IPS DF 6.9 (cell line): ENCODE measurements at places on chromosomes 3 and 15.
A peak's percentile ranks its signal among the peaks of the same experiment; 100 is the strongest.

DNA sequence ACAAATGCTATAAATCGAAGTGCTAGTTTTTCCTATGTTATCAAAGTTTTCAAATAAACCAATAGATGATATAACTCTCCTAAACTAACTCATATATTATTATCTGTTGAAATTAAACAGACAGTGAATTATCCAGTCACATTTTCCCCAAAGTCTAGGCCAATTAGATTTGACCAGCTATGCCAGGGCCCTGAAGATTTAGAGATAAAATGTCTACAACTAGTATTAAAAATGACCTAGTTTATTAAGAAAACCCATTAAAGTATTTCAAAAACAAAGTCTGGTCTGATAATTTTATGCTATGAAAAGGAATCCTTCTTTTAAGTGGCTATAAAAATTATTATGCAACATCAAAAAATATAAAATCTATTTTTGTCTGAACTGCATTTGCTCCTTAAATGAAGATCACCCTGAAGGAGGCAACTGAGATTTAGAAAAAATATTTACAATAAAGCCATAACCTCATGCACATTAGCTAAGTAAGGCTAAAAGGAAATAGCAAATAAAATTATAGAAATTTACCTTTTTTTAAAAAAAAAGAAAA, 83.4 kb upstream of the MEX3B start:
- DNase-seq: no peak

DNA sequence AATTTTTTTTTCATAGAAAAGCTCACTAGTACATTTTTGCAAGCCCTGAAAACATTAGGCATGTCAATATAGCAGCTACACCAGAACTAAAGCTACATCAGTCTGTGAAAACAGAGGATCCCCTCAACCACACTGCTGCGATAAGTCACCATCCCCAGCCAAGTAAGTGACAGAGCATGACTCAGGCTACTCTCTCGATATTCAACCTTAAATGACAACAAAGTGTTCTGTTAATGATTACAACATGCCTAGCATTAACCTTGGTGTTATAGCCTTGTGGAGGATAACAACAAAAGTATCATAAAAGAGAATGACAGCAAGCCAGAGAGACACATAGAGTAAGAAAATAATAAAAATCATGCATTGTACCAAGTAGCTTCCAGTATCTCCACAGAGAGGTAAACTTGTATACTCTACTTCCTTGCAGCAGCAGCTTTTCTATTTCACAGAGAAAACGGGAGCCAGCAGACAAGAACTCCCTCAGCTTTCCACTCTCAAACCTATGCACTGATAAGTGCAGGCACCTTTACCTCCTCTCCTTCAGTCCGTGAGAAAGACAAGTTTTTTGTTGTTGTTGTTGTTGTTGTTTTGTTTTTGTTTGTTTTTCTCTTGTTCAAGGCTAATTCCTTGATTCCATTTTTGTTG, 76.6 kb downstream of the GBE1 start:
- no peak for DNase-seq

DNA sequence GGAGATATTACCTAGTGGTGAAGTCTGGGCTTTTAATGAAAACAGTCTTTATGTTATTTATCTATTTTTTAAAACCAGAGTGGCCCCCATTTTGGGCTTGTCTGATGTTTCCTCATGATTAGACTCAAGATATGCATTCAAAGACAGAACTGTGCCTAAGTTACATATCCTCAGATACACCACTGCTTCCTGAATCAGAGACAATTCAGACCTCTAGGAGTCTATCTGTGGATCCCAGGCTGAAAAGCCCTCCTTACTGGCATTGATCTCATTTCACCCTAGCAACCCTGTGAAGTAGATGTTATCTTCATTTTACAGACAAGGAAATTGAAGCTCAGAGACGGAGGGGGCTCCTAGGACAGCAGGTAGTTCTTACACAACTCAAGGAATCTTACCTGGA, 16.8 kb upstream of the TGM5 start:
- DNase-seq: no peak

GRCh38 chr3:95277613-95278012, 1214.8 kb downstream of the NSUN3 start:
- no peak for DNase-seq

GRCh38 chr15:75775296-75776064, 62.8 kb upstream of the CSPG4 start:
- DNase-seq: no peak

- DNase-seq: peak; percentile 37
Observed at GRCh38 chr15:61621146-61621545, 392.0 kb upstream of the RORA start.

DNA sequence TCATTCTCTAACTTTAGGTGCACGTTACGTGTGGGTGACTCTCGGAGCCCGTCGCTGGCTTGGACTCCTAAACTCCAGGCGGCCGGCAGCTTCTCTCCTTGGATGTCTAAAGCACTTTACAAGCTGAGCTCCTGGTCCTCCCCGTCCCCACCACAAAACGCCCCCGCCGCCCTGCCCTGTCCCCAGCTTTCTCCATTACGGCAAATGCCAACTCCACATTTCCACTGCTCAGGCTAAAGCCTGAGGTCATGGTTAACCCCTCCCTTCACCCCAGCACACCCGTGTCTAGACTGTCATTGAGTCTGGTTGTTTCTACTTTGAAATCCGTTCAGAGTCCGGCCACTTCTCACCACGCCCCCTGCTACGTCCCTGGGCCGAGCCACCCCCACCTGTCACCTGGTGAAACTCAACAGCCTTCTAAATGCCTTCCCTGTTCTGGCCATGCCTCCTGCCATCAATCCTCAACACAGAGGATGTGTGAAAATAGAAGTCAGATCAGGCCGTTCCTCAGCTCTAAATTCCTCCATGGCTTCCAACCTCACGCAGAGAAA, 8.1 kb upstream of the PCSK6 start:
- no peak for DNase-seq

GRCh38 chr15:60392601-60392985, 5.2 kb downstream of the ANXA2 start:
- no peak for DNase-seq

DNA sequence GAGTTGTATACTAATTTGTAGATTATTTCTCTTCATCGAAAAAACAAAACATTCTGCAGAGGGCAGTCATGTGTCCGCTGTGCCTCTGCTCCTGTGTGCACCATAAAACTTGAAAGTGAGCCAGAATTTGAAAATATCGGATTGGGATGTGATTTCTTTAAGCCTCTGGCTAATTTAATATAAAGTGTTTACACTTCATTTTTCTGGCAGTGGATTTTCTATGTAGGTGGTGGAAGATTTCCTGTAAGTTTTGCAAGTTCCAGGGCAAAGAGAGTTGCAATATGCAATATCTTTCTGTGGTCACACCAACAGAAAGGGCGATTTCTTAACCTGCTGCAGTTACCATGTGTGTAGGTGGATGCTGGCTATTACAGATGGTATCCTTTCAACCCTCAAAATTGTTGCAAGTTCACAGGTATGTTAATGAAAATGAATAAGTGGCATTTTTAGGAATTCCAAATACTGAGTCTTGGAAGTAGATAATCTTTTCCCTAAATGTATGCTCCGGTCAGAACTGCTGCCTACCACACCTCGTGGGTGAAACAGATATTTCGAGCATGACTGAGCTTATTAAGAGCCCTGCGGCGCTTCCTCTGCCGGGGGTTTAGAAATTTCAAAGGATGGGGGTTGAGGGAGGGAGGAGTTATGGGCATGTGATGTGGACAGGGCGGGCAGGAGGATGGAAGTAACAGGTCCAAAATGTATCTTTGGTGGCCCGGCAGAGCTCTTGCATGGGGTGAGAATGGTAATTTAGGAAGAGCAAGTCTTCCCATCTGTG, 134.0 kb downstream of the PGPEP1L start:
- no peak for DNase-seq

- no peak for DNase-seq
Observed at GRCh38 chr3:52817860-52818259, 12.6 kb downstream of the ITIH4 start.

- DNase-seq: no peak
Observed at GRCh38 chr3:112627919-112628466, 12.9 kb downstream of the CCDC80 start.

GRCh38 chr3:108393128-108393900, 97.0 kb downstream of the HHLA2 start:
- no peak for DNase-seq

GRCh38 chr3:42707620-42708355, 5.2 kb upstream of the HHATL start:
- DNase-seq: no peak

- no peak for DNase-seq
Observed at GRCh38 chr15:101500865-101501551, 11.5 kb upstream of the PCSK6 start.

DNA sequence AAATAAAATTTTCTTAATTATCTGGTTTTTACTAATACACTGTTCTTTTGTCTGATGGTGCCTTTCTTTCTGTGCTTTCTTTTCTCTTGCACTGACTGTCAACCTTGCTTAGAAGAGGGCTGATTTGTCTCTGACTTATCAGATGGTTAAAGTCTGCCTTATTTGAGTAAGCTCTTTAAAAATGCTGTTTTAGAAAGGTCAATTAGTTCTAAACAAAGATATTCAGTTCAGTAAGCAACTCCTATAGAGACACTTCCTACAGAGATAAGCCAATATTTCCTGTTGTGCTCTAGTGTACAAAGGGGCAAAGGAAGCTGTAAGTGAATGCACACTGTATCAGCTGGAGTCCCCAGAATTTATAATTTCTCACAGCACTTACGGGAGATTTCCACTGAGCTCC, 153.4 kb upstream of the TSPAN3 start:
- DNase-seq: no peak

DNA sequence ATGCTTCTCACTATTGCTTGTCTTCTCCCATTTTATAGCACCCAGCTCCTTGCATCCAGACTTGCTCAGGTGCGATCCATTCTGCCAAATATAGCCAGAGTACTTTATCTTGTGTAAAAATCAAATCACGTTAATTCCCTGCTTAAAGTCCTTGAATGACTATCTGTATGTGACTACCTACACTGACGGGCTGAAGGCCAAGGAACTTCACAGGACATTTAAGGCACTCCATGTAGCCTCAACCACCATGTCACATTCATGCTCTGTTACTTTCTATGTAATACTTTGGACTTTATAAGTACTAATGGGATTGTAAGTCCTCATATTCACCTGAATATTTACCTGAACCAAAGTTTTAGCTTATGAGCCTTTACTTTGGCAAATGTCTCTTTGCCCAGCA, 489.9 kb downstream of the MECOM start:
- no peak for DNase-seq

- no peak for DNase-seq
Observed at GRCh38 chr15:49255966-49256759, 86.1 kb downstream of the GALK2 start.

- DNase-seq: no peak
Observed at GRCh38 chr15:36362509-36362915, 216.9 kb upstream of the CDIN1 start.

DNA sequence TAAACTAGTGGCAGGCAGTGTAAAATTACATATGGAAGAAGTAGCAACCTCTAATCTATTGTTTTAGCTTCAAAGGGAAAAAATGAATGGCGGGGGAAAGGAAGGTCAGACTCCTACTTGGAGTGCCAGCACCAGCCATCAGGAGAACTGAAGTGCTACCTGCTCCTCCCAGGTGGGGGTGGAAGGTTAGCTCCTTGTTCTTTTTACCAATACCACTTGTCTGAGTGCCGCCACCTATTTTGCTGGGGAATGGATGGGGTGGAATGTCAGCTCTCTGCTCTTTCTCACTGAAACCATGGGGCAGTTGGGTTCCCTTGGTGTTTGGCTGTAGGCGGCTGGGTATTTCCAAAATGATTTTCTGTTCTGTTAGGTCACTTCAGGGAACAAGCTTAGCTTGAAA, 428.7 kb upstream of the EPHA3 start:
- peak; percentile 9 for DNase-seq

GRCh38 chr3:13463618-13464400, 16.3 kb upstream of the HDAC11 start:
- no peak for DNase-seq

GRCh38 chr3:138916824-138917223, 30.1 kb downstream of the FOXL2 start:
- no peak for DNase-seq

GRCh38 chr15:25793354-25794050, 69.6 kb downstream of the ATP10A start:
- DNase-seq: no peak
